ENCODE measurements at places on chromosomes 4 and X. TPM values are rescaled to one million over a fixed set of nuclear protein-coding genes. Genes with fewer than 3 reads are reported as not detected.

- DNase-seq: no peak
Observed at GRCh38 chrX:70254063-70254400, 6.0 kb downstream of the P2RY4 start.

- no peak for DNase-seq
Observed at GRCh38 chrX:25925946-25926345, 212.2 kb upstream of the MAGEB18 start.

DNA sequence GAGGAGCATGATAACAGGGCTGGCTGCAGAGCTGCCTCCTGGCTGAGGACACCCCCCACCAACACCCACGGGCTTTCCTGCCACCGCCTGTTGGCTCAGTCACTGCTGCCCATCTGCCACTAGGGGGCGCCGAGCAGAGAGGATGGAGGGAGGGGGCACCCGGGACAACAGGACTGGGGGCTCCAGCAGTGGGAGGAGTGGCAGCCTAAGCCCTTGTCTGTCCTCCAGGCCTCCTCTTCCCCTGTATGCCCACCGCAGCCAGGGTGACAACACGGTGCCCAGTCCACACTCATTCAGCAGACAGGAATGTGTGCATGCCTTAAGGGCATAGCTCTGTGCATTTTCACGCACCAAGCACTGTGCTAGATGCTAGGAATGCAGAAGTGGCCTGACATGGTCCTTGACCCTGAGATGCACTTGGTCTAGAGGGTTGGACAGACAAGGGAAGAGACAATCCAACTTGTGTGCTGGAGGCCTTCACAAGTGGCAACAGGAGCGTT is 149.9 kb downstream of the AMMECR1 start:
- DNase-seq: peak; percentile 88

GRCh38 chrX:119693040-119693995 is at the start of gene SEPTIN6:
Gene SEPTIN6, minus strand, starts transcription at chrX:119693168. Its CDS starts 63 bp downstream, at chrX:119693105.
- peak; percentile 67 for DNase-seq

GRCh38 chr4:96974295-96974694 is 1134.4 kb downstream of the PDHA2 start:
- DNase-seq: no peak

- DNase-seq: peak; percentile 75
Observed at GRCh38 chr4:120692964-120693363, 229.6 kb downstream of the PRDM5 start.

DNA sequence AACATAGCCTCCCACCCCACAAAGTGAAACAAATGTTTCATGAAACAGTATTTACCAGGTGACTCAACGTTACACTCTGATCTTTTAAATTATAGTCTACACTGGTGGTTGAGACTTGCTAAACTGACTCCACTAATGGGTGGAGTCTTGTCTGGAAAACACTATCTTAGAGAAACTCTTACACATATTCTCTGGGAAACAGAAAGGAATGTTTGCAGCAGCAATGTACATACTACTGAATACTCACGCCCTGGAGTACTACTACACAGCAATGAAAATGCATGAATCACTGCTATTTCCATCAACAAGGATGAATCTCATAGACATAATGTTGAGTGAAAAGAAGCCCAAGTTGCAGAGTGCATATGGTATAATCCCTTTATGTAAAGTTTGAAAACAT is 208.5 kb upstream of the IGFBP7 start:
- peak; percentile 3 for DNase-seq

DNA sequence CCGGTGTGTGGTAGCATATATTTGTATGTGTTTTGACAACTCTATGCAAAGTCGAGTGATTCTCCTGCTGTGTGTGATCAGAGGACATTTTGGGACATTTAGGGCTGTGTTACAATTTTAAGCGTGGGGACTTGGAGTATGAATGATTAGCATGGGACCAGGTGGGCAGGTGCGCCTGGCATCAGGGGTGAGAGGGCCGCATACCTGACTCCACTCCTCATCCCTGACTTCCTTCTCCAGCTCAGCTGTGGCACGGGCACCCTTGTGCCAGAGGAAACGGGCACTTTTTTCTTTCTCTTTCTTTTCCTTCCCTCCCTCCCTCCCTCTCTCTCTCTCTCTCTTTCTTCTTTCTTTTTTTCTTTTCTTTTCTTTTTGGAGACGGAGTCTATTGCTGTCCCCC is 15.7 kb upstream of the PLCXD1 start:
- no peak for DNase-seq

- DNase-seq: no peak
Observed at GRCh38 chr4:95439071-95439470, 109.7 kb downstream of the UNC5C start.

- no peak for DNase-seq
Observed at GRCh38 chr4:4968161-4968725, 51.0 kb downstream of the CYTL1 start.

- no peak for DNase-seq
Observed at GRCh38 chr4:105145903-105146275, 787 bp upstream of the TET2 start.

The TLR1 gene
- 14.4 TPM for total RNA-seq

The CLIC2 gene
- 14.6 TPM for total RNA-seq

All from RPMI7951 (cell line).